ENCODE measurements at places on chromosomes 4 and X.

DNA sequence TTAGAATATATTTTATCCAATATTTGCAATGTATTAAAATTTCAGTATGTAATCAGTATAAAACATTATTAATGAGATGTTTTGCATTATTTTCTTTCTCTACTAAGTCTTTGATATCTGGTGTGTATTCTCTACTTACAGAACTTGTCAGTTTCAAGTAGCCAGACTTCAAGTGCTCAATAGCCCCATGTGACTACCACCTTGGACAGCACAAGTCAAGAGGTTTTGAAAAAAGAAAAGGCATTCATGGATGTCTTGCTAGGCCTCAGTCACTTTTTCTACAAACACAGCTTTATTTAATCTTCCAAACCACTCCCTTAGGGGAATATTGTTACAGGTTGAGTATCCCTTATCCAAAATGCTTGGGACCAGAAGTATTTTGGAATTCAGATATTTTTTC is 189.4 kb downstream of the QDPR start:
- DNase-seq: no peak

- no peak for DNase-seq
Measured at GRCh38 chr4:81470456-81471297, 1.0 kb downstream of the RASGEF1B start.

DNA sequence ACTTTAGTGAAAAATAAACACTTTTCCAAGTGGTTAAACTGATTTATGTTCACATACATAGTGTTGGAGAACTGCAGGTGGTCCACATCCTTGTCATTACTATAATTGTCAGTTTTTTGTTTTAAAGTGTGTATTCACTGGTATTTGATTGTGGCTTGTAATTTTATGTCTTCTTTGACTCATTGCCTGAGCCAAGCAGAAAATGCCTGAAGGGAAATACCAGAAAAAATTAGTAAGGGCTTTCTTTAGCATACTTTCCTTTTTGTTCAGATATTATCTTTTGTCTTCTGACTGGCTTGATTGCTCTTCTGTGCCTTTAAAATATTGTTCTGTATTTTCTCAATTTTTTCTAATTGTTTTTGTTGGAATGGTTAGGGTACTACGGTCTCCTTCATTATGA is 981.3 kb downstream of the C4orf33 start:
- no peak for DNase-seq

- no peak for DNase-seq
Measured at GRCh38 chr4:123613586-123614344, 217.2 kb downstream of the SPRY1 start.

DNA sequence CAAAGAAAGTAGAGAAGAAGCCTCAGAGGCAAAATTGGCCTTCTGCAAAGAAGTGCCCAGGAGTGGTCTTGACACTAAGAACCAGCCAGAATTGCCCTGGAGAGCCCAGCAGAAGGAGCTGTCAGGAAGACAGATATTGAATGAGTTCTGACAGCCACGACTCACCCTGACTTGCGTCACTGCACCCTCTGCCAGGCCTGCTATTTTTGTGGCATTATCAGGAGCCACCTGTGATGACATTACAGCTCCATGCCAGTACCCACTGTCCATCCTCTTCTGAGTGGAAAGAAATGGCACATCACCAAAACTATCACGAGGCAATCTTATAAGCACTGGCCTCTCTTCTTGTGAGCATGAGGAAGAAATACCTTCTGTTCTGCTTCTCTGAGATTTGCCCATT is 67.7 kb downstream of the SMIM20 start:
- no peak for DNase-seq
